ENCODE measurements at places on chromosomes 13 and 19. TPM values are rescaled to one million over a fixed set of nuclear protein-coding genes. Genes with fewer than 3 reads are reported as not detected.

The FGF22 gene
- total RNA-seq: not detected

DNA sequence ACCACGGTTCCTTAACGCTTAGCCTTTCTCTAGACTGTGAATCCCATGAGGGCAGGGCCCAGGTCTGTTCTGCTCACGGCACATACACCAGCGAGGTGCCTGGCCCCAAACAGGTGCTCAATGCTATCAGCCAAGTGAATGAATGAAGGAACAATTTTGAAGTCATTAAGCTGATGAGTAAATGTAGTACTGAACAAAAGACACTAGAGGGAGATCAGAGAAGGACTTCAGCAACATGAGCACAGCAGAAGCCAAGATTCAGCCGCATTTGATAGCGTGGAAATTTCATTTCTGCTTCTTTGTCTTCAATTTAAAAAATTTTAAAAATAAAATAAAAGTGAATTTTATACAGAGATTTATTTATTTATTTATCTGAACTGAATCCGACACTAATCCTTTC is 20.1 kb upstream of the MYO16 start:
- DNase-seq: no peak

DNA sequence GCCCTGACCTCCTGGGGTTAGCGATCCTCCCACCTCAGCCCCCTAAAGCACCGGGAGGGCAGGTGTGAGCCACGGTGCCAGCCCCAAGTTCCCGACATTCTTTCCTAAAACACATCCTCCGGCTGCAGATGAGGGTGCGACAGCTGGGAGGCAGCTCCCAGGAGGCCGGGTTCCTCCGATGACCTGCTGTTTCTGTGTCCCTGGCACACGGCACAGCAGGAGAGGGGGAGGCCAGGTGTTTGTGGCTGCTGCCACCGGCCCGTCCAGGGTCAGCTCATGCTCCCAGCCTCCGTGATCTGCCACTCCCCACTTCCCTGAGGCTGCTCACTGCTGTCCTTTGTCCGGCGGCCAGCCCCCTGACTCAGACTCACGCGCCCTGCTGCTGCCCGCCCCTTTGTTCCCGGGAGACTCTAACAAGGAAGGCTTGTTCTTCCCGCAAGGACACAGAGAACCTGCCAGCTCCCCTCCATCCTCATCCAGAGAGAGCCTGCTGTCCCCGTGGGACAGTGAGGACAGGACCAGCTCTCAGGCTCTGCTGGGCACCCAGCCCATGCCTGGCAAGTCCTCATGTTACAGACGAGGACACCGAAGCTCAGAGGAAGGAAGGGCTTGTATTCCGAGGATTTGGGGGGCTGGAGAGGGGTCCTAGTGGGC is 10.6 kb upstream of the MADCAM1 start:
- peak; percentile 76 for DNase-seq

DNA sequence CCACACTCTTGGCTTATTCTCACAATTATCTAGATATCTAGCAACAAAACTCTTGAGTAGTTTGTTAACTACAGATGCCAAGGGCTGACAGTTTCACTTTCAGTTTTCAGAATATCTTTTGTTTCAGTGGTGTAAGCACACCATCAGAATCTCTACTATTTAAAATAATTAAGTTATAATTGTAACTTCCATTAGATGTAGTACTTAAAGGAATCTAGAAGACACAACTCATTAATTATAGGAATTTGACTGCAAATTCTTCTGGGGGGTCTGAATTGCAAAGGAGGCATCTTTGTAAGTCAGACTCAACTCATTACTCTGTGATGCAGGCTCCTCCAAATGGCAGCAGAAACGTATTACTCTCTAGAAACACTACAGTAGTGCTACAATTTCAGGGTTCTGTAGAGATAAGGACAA is 44.9 kb upstream of the USPL1 start:
- no peak for DNase-seq

DNA sequence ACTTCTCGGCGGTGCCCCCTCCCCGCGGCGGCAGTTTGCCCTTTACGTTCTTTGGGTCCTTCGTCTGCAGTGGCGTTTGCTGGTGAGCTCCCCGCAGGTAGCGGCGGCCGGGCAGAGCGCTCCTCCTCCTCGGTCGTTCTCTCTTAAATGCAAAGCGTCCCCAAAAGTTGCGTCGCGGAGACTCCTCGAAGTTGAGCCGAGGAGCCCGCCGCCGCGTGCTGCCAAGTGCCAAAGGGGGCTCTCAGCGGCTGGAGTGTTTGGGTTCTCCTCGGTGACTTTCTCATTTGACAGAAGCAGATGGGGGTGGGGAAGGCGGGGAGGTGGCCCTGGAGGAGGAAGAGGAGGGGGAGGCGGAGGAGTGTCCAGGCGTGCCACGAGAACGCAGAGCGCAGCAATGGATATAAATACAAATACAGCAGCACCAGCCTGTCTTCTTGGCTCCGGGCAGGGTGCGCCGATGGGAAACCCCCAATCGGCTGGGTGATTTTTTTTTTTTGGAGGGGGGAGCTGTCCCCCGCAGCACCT is at the start of gene SOX21:
Gene SOX21 (minus strand): TSS at position 259 of the 525 bp plus-strand sequence. CDS start 496 bp downstream, outside the sequence.
- DNase-seq: no peak

Data from Right ventricle myocardium superior (tissue), 1 donor.